ENCODE measurements at places on chromosomes 16 and 17.

GRCh38 chr17:5219536-5219935 lies 15.1 kb downstream of the SCIMP start:
- DNase-seq: no peak

GRCh38 chr17:9239246-9239792 lies 218.0 kb downstream of the NTN1 start:
- no peak for DNase-seq

- DNase-seq: no peak
These were observed 65.6 kb downstream of the XYLT1 start for GRCh38 chr16:17404941-17405689.

- DNase-seq: no peak
These were observed 129.7 kb upstream of the GSE1 start for GRCh38 chr16:85483424-85483823.

DNA sequence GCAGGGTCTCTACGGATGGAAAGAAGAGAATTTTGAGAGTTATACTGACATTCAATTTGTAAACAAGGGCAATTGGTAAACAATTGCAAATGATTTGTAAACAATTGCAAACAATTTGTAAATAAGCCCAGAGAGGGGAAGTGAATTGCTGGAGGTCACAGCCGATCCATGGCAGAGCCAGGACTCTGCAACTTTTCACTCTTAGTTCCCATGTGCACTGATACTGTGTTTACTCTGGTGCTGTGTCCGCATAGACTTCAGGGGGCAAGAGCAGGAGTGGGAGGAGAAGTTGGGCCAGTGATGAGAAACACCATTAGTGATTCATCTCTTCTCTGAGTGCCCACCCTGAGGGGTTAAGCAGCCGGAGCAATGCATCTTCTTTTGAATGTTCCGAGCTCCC lies 14.0 kb downstream of the SCNN1G start:
- DNase-seq: no peak

- DNase-seq: no peak
These were observed 803 bp downstream of the APOBR start for GRCh38 chr16:28495098-28495793.

GRCh38 chr17:61144137-61144536 lies 255.5 kb upstream of the TBX2 start:
- no peak for DNase-seq

DNA sequence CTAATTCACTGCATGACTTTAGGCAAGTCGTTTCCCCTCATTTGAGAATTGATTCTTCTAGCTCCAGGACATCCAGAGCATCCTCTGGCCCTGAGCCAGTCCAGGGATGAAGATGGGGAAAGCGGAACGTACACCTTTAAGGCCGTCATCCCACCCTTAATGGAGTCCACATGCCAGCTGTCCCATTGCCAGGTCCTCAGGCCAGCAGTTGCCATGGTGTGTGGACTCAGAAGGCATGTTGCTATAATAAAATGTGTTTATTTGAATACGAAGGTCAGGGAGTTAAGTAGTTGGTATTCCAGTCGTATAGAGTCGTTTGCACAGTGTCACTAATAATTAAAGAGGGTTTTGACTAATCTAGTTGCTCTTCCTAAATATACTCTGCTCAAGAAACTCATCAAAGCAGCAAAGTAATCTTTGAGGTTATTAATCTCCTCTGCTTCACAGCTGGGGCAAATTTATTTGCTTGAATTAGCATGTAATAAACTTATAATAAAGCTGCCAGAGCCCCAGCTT lies 30.4 kb downstream of the CCDC182 start:
- no peak for DNase-seq

DNA sequence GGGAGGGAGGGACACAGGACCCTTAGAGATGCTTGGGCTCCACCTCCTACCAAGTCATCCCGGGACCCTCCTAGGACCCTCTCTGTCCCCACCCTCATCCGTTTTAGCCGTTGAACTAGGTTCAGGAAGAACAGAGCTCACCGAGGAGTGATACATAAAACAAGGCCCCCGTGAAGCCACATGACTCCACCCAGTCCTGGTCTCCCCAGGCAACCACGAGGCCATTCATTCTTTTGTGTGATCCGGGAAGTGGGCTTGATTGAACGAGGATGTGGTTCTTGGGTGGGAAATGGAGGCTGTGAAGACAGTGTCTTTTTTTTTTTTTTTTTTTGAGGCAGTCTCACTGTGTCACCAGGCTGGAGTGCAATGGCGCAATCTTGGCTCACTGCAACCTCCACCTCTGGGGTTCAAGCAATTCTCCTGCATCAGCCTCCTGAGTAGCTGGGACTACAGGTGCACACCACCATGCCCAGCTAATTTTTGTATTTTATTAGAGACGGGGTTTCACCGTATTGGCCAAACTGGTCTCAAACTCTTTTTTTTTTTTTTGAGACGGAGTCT lies 14.8 kb downstream of the TRARG1 start:
- no peak for DNase-seq

GRCh38 chr17:7408252-7408727 lies 645 bp downstream of the NLGN2 start:
- no peak for DNase-seq

GRCh38 chr17:13727441-13728171 lies 125.9 kb upstream of the HS3ST3A1 start:
- no peak for DNase-seq

GRCh38 chr16:57563761-57564160 lies 21.3 kb downstream of the ADGRG5 start:
- no peak for DNase-seq

DNA sequence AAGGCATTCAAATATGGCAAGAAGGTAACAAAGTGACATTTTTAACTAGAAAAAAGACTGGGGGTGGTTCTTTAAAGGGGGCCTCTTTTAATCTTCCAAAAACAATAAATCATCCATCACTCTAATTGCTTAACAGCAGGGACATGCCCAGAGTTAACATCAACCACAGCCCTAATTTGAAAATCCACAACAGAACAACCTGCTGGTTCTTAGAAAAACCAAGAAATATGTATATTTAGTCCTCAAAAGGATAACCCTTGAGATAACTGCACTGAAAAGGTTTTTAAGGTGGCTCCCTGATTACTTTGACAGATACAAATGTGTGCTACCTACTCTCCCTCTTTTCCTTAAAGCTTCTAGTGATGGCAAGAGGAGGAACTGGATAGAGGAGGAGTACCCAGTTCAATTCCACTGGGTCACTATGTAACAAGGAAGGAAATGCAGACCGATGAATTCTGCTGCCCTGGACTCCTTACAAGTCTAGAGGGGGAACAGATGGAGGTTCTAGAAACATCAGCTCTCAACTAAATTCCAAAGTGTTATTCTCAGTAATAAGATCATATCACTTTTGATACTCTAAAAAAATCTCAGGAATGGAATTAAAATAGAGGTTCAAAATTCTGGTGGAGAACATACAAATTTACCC lies 54.3 kb downstream of the N4BP1 start:
- no peak for DNase-seq

Measured in Caki2 (cell line).